Activated T-helper 1 cell treated with Interleukin-2 at 50 U/mL for 16 hours (primary cell): ENCODE measurements at places on chromosomes 4 and X.

DNA sequence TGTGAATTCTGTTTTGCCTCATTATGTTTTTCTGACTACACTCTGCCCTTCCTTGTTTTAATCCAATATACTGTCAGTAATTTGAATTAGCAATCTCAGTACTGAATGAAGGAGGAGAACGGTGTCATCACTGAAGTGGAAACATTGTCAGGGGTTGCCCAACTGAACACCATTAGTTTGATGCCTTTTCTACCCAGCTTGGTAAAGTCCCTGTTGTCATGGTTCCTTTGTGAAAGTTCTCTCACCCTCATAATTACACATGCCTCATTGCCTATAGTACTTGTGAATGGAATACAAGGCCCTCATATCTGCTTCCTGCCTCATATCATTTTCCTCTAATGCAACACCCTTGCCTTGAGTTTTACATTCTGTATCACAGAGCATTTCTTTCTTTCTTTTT lies 76.9 kb downstream of the RRAGB start:
- no peak for DNase-seq

- no peak for DNase-seq
Measured at GRCh38 chrX:21657318-21658151, 595 bp downstream of the KLHL34 start.

- no peak for DNase-seq
Measured at GRCh38 chr4:4852591-4853362, 6.7 kb upstream of the MSX1 start.

DNA sequence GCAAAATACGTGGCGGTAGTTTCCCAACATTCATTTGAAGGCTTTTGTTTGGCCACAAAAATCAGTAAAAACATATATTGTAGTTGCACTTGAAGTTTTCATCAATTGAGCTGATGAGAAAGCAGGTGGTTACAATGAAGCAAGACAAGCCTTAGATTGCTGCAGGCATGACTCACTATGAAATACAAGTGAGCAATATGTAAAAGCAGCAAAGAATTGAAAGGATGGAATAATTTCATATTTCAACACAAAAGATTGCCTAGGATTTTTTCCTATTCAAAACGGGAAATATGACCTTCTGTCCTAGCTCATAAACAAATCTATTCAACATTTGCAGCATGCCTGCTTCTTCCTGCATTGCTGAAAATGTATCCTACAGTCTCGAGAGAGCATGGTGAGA lies 190.9 kb upstream of the BANK1 start:
- DNase-seq = no peak

DNA sequence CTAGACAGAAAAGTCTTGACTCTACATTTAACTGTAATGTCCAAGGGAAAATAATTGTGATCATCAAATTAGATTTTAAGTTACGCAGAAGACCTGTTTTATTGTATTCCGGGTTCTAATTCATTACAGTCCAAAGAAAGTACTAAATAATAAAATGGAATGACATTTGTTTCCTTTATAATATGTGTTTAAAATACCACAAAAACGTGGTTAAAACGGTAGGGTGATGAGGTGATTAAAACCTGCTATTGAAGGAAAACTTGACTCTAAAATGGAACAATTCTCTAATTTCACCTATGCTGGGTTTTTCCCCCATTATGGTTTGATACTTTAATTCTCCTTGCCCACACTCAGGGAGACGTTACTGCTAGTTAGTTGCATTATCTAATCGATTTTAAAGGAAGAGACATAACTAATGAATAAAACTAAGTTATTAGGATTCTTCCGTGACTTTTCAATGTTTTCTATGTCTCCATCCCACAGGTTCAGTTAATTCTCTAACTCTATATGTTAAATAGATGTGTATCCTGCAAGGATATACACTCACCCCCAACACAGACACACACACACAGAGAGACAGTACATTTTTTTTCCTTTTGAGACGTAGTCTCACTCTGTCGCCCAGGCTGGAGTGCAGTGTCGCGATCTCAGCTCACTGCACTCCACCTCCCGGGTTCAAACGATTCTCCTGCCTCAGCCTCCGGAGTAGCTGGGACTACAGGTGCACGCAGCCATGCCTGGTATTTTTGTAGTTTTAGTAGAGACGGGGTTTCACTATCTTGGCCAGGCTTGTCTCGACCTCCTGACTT lies 80.8 kb downstream of the GK start:
- no peak for DNase-seq

- DNase-seq = no peak
Measured at GRCh38 chr4:121462660-121463261, 81.9 kb upstream of the QRFPR start.

DNA sequence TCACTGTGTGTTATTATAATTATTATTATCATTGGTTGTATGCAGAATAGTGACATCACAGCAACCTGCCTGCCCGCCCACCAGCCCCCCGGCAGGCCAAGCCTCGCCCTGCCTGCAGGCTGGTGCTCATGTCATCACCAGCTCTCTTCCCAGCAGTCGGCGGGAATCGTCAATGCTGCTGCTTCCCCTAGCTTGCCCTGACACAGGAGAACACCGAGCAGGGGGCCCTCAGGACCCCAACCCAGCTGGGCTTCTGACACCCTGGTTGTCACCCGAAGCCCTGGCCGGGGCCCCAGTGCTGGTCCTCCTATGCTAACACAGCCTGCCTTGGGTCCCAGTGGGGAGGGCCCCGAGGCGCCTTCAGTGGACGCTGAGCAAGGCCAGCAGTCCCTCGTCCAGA lies 100.6 kb downstream of the PPP2R2C start:
- no peak for DNase-seq

DNA sequence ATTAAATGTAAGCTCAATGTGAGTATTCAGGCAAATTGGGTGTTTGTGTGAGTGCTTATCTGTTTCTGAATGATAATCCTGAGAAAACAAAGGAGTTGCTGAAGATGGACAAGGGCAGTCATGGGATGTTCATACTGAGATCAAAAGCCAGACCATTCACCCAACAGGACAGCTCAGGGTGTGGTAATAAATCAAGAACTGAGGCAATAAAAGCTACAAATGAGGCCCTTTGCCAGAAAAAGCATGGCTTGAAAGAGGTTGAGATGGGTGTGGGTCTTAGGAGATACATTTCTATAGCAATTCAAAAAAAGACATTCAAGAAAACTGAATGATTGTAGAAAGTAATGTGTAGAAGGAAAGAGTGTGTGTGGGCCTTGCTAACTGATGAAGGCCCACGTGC lies 425.8 kb upstream of the BOD1L1 start:
- no peak for DNase-seq

GRCh38 chr4:81180916-81181315 lies 34.1 kb downstream of the PRKG2 start:
- DNase-seq = no peak

DNA sequence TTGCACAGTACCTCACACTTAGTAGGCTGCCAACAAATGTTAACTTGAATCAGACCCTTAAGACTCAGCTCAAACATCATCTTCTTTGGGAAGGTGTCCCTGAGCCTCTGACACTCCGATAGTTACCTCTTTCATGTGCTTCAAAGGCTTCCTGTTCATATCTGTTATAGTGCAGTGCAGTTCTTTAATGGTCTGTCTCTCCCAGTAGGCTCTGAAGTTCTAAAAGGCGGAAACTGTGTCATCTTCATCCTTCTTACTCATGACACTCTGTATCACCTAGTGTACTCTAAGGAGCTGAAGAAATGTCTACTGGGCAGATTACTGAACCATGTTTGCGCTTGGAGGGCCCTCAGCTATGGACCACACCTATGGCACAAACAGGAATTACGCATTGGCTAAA lies 2.1 kb upstream of the DIAPH2 start:
- DNase-seq = no peak

DNA sequence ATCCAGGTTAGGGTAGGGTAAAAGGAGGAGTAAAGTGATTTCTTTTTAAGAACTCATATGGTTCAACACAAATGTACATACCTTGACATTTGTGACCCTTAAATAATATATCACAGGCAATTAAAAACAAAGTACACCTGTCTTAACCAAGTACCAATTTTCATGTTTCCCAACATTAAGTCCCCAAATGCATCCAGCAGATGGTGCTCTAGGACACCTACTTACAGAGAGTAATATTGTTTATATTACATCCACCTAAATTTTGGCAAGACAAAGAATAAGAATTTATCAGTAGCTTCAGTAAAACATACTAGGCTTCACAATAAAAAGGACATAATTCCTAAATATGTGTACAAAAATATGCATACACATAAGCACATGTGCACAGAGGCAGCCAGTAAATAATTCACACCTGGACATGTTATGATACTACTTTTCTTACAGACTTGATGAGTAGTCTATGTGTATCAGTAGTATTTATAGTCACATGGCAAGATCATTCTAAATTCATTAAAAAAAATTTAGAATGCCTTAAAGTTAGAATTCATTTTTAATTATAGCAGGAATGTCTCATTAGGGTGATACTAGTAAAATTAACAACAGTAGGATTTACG lies 219.7 kb downstream of the DCLK2 start:
- DNase-seq = no peak

DNA sequence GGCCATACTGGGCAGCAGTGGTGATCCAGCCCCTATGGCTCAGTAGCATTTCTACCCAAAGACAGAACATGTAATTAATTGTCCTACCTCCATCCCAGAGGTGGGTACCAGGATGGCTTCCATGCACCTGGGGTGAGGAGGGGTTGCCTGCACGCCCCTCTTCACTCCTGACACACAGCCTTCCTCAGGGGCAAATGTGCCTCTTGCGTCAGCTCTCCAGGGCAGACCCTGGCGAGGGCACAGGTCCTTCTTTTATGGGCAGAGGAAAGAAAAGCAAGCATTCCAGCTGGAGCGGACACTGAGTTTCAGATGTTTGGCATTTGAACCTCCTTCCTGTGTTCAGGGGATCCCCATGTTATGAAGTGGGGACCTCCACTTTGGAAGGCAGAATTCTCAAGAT lies 95.6 kb downstream of the PHKA2 start:
- DNase-seq = no peak

- peak; percentile 17 for DNase-seq
Measured at GRCh38 chr4:87073199-87074120, 138.6 kb downstream of the AFF1 start.

DNA sequence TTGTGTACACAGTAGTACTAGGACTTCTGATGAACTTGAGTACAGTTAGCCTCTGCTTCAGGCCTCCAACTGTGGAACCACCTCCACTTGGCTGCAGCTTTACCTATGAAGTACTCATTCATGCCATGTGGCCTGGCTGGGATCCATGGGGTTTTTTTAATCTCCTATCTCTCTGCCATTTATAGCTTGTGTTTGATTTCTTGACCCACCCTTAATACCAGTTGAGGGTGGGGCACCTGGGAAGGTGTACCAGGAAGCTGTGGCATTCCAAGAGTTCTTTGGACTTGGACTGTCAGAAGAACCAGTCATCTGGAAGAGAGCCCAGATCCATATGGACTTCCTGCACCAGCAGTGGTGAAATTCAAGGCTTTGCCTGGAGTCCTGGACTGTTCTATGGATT lies 230.1 kb downstream of the SHROOM3 start:
- DNase-seq = no peak

DNA sequence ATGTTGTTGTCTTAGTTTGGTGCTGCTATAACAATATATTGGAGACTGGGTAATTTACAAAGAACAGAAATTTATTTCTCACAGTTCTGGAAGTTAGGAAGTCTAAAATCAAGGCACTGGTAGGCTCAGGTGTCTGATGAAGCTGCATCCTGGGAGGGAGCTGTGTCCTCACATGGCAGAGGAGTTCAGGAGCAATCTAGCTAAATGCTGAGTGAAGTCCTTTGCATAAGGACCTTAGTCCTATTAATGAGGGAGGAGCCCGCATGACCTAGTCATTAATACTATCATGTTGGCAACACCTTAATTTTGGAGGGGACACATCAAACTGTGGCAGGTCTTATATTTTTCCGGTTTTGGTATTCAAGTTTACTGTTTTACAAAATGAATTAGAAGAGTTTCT lies 36.0 kb upstream of the NSUN7 start:
- no peak for DNase-seq

DNA sequence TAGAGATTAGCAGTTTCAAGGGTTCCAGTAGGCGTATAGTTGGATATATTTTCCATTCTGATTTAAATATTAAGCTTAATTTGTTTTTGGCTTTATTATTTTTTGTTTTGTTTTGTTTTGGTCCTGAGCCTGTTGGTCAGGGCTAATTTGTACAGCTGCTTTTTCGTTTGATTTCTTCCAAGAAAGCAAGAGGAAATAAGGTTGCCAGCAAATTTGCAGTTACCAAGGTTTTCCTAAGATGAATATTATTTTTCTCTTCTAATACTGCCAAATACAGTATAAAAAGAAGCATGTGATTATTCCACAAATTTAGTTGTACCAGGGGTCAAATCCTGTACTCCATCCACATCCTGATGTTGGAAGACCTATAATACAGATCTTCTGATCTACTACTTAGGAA lies 24.9 kb downstream of the PLAC1 start:
- no peak for DNase-seq

DNA sequence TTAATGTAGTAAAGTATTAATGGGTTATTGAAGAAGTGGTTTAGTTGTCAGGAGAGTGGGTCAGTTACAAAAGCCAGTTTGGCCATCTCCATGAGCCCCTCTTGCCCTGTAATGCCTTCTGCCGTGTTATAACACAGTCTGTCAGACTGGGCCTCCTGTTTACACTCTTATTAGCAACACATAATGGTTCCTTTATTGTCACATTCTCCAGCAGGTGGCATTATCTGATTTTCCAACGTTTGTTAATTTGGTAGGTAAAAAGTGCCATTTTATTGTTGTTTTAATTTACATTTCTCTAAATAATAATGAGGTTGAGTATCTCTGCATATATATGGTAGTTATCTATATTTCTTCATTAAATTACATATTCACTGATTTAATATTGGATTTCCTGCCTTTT lies 560.8 kb downstream of the FGF13 start:
- no peak for DNase-seq

- no peak for DNase-seq
Measured at GRCh38 chr4:166846939-166847338, 387.4 kb downstream of the SPOCK3 start.

DNA sequence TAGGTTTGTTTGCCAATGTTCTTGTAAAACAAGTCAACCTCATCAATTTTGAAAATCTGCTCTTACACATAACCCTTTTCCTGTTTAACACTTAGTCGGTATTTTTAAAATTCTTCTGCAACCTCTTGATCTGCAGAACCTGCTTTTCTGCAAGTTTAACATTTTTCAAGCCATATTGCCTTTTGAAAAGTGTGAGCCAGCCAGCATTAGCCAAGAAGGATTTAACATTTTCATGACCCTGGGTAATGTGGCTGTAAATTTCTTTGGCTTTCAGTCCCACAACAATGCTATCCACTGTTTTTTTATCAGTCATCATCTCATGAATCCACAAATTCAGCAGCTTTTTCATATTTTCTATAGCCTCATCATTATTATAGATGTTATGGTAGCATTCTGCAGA lies 956.5 kb downstream of the FAT4 start:
- DNase-seq = no peak

GRCh38 chr4:81756973-81757372 lies 285.3 kb upstream of the RASGEF1B start:
- no peak for DNase-seq

DNA sequence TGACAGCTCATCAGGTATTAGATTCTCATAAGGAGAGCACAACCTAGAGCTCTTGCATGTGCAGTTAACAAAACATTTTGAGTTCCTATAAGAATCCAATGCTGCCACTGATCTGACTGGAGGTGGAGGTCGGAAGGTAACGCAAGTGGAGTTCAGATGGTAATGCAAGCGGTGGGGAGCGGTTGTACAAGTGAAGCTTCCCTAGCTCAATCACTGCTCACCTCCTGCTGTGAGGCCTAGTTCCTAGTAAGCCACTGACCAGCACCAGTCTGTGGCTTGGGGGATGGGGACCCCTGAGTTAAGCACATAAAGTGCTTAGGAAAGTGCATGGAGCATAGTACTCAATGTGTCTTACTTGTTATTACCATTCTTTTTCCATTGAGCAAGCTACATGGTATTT lies 983.2 kb upstream of the IGFBP7 start:
- no peak for DNase-seq

- DNase-seq = no peak
Measured at GRCh38 chr4:6914448-6914847, 4.8 kb downstream of the TBC1D14 start.
